ENCODE measurements at places on chromosomes 2 and 18.

DNA sequence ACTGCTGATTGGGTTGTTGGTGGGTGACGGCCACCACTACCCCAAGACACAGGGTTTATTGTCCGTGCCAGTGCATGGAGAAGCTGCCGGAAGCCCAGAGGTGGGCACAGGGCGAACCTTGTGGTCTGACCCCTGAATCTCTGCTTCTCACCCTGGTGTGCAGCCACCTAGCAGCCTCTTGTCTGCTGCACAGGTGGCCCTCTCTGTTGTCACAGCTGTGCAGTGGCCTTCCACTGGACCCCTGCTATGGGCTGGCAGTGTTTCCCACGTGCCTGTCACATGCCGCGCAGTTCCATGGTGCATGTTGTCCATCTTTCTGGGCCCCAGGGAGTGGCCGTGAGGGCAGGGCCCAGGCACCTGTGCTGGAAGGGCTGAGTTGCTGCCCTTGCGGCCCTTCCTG is 15.2 kb downstream of the ATG4B start:
- no peak for DNase-seq

DNA sequence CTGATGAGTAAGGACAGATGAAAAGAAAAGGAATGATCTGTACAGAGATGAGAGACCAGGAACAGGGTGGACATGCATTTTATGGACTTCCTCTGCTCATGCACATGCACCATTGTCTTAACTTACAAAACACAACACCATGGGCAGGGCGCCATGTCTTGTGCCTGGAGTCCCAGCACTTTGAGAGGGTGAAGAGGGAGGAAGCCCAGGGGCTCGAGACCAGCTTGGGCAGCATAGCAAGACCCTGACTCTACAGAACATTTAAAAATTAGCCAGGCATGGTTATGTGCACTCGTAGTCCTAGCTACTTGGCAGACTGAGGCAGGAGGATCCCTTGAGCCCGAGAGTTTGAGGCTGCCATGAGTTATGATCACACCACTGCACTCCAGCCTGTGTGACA is 86.9 kb downstream of the ZFP36L2 start:
- no peak for DNase-seq

DNA sequence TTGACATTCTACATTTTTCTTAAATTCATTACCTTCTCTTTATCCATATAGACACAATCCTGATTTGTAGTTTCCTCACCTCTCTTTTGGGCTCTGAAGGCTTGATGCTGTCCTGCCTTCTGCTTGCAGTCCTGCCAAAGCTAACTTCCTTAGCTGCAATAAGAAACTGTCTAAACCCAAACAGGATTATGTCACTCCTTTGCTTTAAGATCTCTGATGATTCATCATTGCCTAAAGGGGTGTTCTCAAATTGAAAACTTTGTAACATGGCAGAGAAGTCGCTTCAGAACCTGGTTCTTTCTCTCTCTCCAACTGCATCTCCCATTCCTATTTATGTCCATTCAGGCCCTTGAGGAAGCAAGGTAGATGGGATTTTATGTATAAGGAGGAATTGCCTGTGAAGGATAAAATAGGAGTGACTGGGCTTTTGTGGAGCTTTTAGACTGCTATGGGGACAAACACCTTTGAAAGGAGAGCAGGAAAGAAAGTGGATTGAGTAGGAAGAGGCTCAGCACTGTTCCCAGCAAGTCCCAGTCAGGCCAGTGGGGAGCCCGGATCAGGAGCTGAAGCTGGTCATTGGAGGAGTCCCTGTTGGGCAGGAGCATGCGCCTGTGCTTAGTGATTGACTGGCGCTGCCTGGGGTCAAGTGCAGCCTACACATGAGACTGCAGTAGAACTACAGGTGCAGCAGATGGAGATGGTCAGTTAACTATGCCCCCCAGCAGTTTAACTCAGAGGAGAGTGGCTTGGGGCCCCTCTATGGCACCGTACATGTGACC is 390.6 kb downstream of the CTNNA2 start:
- DNase-seq: no peak

DNA sequence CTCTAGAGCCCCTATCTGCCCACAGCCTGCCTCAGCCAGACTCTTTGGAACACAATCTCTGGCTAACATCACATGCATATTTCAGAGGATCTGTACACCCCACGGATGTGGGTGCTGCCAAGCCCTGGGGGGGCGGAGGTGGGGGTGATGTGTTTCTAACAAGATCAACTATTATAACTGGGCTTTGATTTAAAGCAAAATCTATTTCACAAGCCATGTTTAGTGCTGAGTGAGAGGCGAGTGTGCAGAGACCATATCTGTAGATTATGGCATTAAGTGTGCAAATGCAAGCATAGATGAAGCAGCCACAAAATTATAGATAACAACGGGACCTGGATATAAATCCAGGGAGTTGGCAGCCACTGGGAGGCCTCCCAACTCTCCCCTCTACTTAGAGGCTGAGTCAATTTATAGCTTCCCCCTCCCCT is 135.8 kb upstream of the SMAD2 start:
- no peak for DNase-seq

DNA sequence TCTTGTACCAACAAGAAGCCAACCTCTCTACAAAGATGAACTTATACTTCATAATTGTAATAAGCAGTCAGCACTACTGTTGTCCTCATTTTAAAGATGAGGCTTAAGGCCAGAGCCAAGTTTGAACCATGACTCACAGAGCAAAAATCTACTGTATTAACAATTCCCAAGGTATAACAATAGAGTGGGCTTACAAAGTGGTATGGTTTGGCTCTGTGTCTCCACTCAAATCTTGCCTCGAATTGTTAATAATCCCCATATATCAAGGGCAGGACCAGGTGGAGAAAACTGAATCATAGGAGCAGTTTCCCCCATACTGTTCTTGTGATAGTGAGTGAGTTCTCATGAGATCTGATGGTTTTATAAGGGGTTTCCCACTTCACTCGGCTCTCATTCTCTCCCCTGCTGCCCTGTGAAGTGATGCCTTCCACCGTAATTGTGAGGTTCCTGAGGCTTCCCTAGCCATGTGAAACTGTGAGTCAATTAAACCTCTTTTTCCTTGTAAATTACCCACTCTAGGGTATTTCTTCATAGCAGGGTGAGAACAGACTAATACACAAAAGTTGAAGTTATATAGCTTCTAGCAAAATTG is 19.5 kb downstream of the MRPL44 start:
- DNase-seq: no peak

DNA sequence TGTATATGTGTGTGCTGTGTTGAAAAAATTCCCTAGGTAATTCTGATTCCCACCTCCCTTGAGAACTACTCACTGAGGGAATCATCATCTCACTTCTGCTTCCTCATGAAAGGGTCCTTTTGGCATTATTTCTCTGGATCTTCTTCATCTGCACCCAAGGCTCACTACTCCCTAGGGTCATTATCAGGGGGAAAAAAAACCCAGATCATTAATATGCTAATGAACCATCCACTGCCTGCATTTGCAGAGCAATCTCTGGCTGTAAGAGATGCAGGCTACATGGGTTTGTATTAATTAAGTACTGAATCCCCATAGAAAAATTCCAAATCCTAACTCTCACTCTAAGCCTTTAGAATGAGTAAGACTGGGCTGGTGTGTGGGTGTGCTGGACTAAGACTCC is 68.0 kb upstream of the IGFBP5 start:
- DNase-seq: no peak

GRCh38 chr2:175880-176820 is 87.7 kb downstream of the SH3YL1 start:
- DNase-seq: no peak

DNA sequence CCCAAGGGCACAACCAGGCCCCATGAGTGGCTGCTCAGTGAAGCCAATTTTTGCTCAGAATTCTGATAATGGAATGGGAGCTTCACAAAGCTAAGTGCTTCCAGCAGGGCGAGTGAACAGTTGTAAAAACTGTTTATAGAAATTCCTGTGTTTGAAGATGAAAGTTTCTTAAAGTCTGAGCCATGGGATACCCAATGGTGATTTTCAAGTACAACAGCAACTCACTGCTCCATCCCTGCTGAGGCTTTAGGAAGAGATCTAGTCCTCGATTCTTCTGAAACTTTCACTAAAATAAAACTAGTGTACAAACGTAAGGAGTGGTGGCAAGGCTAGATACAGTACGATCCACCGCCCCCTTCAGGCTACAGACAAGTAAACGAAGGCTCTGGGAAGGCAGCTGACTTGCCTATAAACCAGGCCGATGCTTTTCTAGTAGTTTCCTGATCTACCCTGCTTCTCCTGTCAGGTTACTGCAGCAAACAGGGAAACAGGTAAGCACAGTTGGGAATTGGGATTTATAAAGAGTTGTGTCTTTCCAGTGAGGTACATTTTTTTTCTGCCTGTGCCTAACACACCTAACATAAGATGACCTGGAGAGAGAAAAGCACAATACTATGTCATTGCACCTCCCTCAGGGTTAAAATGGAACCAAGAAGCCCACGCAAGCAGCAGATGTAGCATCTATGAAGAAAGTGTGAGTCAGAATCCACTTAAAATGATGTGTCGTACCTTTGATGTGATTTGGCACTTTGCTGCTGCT is 108.7 kb downstream of the UXS1 start:
- no peak for DNase-seq

GRCh38 chr2:99152199-99152895 is 2.4 kb downstream of the TSGA10 start:
- no peak for DNase-seq

DNA sequence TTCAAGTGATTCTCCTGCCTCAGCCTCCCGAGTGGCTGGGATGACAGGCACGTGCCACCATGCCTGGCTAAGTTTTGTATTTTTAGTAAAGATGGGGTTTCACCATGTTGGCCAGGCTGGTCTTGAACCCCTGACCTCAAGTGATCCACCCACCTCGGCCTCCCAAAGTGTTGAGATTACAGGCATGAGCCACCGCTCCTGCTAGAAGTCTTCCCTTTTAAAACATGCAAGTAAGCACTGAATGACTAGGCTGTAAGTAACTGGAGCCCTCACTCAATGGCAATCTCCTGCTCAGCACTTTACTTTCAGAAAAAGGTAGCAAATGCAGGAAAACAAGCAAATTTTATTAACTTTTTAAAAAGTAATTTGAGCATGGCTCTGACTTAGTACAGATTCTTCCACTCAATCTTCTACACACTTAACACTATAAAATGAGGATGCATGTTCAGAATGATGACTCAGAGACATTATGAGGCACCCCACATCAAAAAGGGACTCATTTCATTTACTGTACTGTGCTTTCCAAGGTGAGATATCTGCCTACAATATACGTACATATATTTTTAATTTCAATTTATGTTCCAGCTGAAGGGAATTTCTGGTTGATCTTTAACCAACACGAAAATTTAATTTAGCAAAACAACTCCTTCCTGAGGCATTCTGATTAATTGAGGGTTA is 6.6 kb upstream of the NCK2 start:
- DNase-seq: no peak

DNA sequence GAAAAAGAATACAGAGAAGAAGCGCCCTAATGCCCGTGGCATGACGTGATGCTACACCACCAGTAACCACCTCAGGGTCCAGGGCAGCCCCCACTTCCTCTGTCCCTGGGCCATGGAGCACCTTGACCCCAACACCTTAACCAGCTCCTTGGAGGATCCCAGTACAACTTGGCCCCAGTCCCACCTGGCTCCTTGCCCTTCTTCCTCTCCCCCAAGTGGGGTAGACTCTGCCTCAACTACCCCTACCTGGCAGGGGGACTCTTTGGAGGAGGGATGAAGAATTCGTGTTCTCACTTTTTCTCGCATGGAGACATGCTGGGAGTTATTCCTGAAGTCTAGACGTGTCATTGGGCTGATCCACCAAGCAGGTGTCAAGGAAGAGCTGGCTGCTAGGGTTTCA is 18.9 kb downstream of the TRABD2A start:
- DNase-seq: no peak

DNA sequence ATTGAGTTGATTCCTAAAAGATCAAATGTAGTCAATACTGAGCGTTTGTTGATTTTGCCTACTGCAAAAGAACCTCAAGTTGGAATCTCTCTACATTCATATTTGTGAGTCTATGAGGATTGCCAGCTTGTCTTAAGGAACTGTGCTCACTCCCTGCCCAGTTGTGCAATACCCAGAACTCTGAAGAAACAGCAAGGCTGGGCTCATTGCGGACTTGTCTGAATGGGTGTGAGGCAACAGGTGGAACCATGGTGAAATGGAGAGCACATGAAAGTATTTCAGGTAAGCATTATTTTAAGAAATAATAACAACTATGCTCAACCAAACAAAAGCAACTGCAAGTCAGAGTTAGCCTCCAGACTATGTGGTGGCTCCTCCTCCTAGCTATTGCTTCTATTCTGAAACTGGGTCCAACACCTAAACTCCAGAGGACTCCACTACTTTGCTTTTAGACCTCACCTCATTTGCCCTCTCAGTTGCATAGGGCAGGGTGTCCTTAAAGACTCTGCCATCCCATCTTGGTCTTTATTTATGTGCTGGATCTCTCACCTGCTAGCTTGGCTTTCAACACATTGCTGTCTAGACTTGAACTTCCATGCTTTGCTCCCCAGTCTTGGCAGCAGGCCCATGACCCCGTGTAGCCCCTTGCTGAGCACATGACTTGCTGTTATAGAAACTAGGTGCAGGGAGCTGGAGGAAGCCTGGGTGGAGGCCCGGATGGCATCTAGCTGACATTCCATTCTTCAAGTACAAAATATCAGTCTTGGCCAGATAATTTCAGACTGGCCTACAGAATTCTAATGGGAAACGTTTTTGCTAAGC is 94.8 kb upstream of the ARL5A start:
- DNase-seq: no peak

DNA sequence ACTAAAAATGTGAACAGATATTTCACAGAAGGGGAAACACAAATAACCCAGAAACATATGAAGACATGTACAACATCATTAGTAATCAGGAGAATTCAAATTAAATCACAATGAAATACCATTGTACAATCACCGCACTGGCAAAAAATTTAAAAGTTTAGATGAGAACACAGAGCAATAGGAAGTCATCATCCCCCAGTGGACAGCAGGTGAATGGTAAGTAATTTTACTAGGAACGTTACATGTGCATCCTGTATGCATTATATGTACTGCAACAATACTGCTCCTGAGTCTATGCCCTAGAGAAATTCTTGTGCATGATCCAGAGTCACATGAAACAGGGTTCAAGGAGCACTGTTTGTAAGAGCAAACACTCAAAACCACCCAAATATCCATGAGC is 713.8 kb downstream of the NRXN1 start:
- DNase-seq: no peak

DNA sequence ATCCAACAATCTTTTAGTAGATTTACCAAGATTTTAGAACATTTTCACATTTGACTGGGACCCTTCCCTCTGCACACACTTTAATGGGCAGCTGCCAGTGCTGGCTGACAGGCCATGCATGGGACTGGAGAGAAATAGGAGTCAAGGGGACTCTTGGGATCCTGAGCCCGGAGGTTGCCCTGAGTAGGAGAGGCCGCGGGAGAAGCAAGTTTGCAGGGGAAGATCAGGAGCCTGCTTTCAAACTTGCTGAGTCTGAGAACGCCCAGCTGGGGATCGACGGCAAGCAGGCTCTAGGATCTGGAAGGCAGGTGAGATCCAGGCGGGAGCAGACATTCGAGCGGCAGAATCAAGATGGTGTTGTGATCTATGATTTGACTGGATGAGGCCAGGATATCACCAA is 186.1 kb downstream of the HDAC4 start:
- DNase-seq: no peak

GRCh38 chr2:147846412-147847081 is 1.7 kb downstream of the ACVR2A start:
- no peak for DNase-seq
